Caki2 (cell line): ENCODE measurements at places on chromosomes 1 and 21. TPM values are rescaled to one million over a fixed set of nuclear protein-coding genes. Genes with fewer than 3 reads are reported as not detected.

SVBP gene
- total RNA-seq: 22.7 and 25.1 TPM in 2 replicates

AMY1B gene
- total RNA-seq: not detected in 2 replicates

DNA sequence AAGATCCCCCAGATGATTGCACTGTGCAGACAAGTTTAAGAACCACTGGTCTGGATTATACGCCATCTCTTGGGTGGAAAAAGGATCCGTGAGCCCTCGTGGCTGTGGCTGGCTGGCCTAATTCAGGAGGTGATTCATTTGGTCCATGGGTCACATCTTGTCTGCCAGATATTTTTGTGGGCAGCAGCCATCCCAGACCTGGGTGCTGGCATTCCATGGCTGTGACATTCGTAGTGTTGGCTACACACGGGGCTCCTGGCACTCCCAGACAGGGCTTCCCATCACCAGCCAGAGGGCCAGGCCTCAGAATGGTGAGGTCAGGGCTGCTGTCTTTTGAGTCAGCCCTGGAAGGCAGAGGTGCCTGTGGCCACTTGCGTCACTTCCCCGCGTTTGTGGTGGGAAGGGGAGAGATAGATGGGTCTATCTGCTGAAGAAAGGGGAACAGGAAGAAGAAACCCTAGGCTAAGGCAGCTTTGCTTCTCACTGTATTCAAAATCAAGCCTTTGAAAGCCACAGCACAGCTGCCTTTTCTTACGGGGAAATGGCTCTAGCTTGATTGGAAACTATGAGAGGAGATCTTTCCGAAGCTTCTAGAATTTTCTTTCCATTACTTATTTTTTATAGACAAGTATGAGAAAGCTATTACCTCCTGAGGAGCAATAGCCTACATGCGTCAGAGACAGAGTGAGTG, 32.4 kb downstream of the EIF2D start:
- no peak for DNase-seq

- peak; percentile 50 for DNase-seq
Observed at GRCh38 chr1:184075055-184076029, 23.8 kb downstream of the TSEN15 start.

GRCh38 chr1:204065174-204065985, 7.5 kb upstream of the SOX13 start:
- DNase-seq: peak; percentile 20
